ENCODE measurements at places on chromosomes 16 and 17.

DNA sequence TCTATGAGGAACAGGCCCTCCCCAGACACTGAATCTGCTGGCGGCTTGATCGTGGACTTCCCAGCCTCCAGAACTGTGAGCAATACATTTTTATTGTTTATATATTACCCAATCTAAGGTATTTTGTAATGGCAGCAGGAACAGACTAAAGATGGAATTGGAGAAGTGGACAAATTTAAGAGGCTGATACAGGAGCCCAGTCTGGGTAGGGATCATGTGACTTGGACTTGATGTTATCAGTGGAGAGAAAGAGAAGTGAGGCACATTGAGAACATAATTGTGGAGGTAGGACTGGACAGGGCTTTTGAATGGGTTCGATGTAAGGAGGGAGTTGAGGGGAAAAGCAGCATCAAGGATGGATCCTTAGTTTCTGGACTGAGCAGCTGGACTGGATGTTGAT is 93.8 kb downstream of the USP31 start:
- no peak for DNase-seq

- no peak for DNase-seq
Measured at GRCh38 chr17:80053102-80053501, 16.7 kb downstream of the CCDC40 start.

DNA sequence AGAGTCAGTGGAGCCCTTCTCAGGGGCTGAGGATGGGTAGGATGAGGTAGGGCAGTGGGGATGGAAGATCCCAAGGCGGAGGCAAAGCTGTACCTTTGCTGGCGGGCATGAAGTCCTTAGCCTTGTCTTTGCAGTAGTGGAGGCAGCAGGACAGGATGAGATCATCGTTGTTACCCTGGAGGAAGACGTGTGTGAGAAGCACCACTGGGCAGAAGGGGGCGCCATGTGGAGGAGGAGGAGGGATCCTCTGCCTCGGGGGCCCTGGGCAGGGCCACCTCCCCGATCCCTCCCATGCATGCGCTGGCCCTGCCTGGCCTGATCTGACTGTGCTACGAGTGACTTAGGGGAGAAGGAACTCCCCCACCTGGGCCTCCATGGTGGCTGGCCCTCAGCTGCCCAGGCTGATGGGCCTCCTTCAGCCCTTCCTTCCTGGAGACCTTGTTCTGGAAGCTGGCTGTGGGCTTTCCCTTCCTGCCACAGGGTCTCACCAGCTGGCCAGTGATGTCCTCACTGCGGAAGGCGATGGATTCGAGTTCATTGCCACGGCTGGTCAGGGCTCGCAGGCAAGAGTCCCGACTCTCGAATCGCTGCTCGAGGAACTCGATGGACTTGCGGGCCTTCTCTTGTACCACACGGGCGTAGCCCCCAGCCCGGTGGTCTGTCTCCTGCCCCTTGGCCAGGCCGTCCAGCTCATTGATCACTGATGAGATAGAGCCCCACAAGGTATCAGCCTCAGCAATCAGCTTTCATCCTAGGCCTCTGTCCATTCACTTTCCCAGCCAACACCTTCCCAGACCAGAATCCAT is 10.3 kb downstream of the HIC1 start:
- DNase-seq = no peak

DNA sequence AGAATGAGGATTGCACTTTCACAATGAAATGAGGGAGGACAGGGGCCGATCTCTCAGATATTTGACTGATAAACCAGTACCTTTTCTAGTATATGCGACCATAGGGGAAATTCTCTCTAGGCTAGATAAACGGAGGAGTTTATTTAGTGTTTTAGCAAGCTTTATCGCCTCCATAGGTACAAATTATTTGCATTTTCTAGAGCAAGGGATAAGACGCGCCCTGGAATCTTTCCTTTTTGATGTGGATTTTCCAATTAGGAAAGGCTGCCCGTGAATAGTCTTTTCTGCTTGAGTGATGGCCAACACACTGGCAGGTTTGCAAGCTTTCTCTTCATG is 351 bp upstream of the GDPD1 start:
- no peak for DNase-seq

- DNase-seq = no peak
Measured at GRCh38 chr17:37274461-37274860, 101.3 kb upstream of the C17orf78 start.

DNA sequence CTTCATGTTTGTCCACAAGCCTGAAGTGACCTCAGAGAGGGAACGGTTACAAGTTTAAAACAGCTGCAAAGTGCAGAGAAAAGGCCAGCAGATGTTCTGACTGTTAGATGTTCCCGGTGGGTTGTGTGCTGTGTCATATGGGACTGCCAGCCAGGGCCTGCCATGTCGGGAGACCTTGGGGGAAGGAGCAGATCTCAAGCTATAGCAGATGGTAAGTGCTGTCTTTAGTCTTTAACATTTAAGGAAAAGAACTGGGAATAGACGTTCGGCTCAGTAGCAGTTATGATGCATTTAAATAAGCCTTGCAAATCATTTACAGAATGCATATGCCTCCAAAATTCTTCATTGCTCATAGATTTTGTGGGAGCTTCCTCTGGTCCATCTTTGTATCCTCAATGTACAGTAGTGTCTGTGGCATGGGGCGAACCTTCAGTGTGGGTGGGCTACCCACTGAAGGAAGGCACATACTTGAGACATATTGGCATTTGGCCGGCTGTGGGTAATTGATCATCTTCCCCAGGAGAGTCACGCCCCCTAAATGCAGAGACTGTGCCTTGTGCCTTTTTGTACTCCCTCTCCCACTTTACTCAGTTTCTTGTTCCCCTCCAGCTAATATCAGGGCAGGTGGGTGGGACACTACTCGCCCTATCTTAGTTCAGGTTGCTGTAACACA is 131.9 kb downstream of the NPIPB5 start:
- no peak for DNase-seq

Data from activated T-cell treated with anti-CD3 and anti-CD28 coated beads for 1 hour (primary cell).